ENCODE measurements at places on chromosomes 12 and 14.

DNA sequence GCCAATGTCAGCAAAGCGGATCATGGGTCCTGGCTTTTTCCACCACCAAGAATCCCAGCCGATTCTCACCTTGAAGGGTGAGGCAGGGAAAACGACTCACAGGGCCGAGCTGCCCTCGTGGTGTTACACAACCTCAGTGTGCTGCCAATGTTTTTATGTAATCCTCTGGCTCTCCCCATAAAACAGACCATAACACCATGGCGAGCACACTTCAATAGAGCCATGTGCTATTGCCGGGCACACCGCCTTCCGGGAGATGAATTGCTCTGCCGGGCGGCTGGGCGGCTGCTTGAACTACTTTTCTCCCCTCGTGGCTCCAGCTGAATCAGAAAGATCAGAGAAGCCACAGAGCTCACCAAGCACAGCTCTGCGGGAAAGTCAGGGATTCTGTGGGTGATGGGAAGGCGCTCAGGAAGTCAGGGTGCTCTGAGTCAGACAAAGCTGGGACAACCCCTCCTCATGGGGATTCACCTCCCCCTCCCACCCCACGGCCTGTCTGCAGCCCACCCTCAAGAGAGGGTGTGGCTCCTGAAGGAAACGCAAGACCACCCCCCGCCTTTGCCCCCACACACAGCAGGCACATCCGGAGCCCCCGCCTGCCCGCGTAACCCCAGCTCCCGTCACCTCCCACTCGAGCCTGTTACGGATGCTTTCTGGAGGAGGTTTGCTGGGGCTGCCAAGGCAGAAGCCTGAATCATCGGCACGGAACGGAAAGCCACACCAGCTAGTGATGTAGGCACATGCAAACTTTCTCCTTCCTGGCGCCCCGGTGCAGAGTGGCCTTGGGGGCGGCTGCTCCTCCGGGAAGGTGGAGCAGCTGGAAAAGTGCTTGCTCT, 1.8 kb downstream of the GALNT9 start:
- DNase-seq, result no peak

DNA sequence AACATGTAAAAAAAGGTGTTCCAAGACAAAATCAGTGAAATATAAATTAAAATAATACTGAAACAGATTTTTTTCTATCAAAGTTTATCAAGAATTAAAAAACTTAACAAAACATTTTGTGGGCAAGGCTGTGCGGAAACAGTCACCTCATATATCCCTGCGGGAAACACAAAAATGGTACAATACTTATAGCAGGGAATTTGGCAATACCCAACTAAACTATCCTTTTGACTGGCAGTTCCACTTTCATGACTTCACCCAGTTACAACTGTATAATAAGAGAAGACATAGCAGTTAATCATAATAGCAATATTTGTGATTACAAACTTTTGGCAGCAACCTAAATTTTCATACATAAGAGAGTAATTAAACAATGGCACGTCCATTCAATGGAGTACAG, 121.5 kb upstream of the EGLN3 start:
- no peak for DNase-seq

DNA sequence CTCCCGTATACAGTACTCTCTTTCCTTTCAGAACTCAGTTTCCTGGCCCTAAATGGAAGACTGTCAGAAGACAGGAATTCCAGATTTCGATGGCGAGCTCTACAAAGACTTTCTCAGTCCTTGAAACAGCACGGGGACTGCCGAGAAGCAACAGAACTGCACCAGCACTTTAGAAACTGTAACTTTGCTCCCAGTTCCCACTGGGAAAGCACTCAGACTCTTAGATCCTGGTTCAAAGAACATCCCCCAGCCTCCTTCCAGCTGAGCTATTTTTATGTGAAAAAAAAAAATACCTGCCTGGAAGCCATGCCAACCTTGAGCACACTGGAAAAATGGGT, 1.8 kb downstream of the PXN start:
- DNase-seq, result no peak

DNA sequence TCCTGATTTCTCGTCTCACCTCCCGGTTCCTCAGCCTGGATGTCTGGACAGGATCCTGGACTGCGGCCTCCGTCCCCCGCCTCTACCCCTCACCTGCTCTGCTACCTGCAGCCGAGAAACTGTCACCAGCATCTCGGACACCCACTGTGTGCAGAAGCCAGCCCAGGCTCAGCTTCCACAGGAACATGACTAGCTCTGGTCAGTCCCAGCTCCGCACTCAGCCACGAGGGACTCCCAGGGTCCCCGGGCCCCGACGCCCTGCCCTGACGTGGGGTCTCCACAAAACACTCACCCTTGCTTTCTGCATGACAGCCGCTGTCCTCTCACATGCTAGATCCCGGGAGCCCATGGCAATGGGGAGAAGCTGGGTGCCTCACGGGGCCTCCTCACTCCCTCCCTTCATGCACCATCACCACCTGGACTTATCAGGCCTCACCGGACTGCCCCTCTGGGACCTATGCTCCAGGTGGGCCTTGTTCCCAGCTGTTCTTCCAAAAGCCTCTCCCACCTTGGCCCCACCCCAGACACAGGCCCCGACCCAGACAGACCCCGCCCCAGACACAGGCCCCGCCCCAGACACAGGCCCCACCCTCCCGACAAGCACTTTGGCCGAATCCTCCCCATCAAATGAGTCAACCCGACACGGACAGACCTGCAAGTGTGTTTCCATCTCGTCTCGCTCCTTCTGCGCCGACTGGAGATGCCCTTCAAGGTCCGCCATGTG, 26.9 kb upstream of the ANKLE2 start:
- DNase-seq, result no peak

DNA sequence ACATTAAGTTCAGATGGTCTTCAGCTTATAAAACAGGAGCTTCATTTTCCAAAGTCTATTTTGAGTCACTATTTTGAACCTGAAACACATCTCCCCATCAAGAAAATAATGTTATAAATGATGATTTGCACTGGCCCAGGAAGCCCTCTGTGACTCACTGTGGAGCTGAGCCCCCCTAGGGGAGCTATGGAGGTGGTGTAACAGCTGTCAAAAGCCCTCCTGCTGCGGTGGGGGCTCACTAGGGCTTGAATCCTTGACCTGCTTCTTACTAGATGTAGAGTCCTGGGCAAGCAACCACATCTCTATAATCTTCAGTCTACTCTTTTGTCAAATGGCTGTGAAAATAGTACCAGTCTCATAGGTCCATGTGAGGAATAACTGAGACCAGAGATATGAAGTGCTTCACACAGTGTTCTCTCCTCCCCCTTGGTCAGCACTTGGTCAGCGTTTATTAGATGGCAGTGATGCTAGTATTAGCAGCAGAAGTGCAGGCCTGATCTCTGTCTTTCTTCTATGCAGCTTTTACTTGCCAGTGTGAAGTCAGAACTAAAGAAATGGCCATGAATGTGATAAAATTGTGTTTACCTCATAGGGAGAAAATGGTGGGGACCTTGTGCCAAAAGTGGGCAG, 83.4 kb downstream of the RTN1 start:
- DNase-seq, result no peak

DNA sequence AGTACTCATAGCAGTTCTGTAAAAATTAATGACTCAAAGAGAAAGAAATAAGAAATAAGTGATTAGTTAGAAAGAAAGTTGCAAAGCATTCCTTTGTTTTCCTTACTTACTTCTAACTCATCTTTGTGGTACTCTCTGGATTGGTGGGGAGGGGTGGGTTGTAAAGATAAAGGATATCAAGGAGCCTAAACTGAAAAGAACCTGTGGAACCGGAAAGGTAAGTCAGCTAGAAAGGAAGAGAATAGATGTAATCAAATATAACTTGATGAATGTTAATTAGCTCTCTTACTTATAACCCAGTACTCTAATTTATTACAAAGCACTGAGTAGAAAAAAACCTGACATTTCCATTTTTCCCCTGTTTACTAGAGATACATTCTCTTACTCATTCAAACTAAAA, 37.5 kb upstream of the KRR1 start:
- no peak for DNase-seq

GRCh38 chr12:124492879-124493808, 74.3 kb downstream of the NCOR2 start:
- no peak for DNase-seq

DNA sequence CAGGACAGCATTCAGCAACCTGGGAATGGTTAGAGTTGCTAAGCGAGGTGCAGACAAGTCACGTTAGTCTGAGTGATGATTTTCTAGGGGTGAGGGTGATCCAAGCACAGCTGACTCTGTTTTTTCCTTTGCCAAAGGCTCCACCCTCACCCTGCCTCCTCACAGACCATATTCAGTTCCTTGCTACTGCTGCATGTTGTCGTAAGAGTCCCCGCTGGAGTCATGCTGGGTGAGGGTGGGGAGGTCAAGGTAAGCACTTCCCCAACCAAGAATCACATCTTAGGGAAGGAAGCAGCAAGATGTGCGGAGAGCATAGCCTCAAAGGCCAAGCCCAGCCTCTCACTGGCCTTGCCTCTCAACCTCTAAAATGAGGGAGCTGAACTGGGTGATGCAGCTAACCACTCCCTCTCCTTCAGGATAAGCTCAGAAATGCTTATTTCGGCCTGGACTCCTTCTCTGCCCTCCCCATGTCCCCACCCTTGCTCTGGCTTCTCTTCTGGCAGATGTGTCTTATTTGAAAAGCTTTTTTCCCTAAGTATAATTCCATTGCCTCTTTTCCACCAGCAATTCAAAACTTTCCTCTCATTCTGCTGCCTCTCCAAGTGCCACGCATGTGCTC, 66.9 kb upstream of the ACTN1 start:
- no peak for DNase-seq

GRCh38 chr12:5907807-5908206, 37.3 kb downstream of the ANO2 start:
- no peak for DNase-seq

DNA sequence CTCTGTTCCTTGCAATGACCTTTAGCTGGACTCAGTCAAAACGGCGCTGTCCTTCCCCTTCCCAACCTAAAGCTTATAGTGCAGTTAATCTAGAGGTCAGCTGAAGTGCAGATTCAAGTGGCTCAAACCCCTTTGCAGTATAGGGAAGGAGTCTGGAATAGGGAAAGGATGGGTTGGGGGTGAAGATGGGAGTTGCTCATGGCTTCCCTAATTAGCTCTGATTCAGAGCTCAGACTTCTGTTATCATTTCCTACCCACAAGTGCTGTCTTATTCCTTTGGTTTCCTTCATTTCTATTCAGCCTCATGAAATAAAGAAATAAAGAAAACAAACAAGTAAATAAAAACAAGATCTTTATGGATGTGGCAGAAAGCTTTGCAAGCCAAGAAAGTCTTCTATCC, 264.0 kb upstream of the HMGA2 start:
- no peak for DNase-seq

GRCh38 chr12:108119126-108119973, 9.7 kb upstream of the WSCD2 start:
- DNase-seq, result no peak

DNA sequence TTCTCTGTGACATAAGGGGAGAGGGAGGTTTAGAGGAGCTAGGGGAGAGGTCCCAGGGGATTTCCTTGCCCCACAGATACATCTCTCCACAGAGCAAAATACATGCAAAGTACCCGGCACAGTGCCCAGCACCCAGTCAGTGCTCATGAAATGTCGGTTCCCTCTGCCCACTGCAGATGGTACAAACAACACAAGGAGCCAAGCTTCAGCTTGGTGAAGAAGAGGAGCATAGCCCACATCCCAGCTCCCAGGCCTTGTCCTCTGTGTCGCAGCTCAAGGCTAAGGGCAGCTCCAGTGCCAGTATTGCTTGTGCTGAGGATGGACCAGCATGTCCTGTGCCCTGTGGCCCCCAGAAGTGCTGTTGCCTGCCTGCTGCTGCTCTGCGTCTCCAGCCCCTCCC, 35.0 kb upstream of the FKBP4 start:
- DNase-seq, result no peak

GRCh38 chr12:75724928-75725312, 213.5 kb upstream of the KRR1 start:
- peak; percentile 96 for DNase-seq

- no peak for DNase-seq
These were observed 9.7 kb downstream of the VRK1 start for GRCh38 chr14:96806836-96807235.

- DNase-seq, result no peak
These were observed 42.2 kb downstream of the ETNK1 start for GRCh38 chr12:22667122-22667521.

DNA sequence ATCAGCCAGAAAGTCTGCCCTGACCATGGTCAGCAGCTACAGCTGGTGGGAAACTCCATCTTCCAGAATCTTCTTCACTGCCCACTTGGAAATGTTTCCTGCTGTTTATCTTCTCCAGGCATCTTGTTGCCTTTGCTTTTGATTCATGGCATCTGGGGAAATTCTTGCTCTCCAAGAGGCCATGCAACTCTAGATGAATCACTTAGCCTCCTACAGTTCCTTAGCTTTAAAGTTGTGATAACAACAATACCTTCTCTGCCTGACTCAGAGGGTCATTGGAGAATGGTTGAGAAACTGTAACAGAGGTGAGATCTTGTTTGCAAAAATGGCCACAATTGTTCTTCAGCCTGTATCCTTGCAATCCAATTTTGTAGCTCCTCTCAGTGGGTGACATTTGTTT, 121.0 kb upstream of the VRK1 start:
- no peak for DNase-seq

- no peak for DNase-seq
These were observed 25.7 kb downstream of the MOK start for GRCh38 chr14:102279282-102279681.

- DNase-seq, result no peak
These were observed 604 bp downstream of the HCFC2 start for GRCh38 chr12:104064842-104065427.

DNA sequence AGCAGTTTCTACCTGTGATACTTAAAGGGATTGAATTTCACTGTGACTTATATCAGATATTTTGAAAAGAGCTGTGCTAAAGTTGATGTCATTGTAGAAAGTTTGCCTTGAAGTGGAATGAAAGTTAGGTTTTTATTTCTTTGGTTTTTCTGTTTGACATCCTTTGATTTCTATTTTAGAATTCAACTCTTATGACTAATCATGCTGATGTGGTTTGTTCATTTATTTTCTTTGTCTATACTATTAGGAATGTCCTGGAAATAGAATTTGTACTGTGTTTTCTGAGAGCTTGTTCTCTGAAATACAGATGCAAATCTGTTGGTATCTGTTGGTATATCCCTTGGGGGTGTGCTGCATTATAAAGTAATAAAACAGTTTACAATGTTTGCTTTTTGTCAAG, 3.3 kb downstream of the CNOT2 start:
- DNase-seq, result no peak

DNA sequence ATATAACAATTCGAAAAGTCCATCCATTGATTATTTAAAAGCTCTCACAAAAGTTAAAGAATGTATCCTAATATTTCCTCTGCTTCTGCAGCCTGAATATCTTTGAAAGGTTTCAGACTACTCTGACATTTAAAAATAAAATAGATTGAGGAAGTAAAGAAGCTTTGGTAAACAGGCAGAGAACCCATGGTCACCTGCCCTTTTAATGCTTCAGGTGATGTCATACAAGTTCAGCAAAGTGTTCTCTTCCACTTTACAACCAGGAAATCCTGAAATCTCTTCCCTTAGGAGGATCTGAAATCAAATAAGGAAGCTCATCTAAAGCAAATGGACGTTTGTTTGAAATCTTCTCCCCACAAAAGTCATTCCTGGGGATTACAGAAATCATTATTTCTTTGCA, 322.4 kb downstream of the PDZRN4 start:
- no peak for DNase-seq
